ENCODE measurements at places on chromosomes 4 and X.
A peak's percentile ranks its signal among the peaks of the same experiment; 100 is the strongest.

DNA sequence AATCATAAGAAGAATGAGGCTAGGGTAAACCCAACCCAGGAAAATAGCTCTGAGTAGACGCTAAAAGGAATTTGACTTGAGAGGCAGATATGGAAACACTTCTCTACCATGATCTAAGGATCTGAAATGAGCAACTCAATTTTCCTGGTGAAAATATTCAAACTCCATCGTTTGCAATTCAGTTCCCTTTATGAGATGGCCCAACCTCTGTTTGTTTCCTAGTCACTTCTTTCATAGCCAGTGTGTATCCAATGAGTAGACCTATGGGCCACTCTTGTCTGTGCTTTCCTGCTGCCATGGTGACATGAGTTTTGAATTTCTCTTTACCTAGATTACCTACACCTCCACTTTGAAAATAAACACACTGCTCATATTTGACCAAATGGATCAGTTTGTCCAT is 176.2 kb upstream of the GPRIN3 start:
- no peak for DNase-seq

GRCh38 chr4:40255393-40256281 is 58.8 kb downstream of the RHOH start:
- DNase-seq, result peak; percentile 64

GRCh38 chrX:140501940-140502468 is 2.9 kb downstream of the SOX3 start:
- no peak for DNase-seq

DNA sequence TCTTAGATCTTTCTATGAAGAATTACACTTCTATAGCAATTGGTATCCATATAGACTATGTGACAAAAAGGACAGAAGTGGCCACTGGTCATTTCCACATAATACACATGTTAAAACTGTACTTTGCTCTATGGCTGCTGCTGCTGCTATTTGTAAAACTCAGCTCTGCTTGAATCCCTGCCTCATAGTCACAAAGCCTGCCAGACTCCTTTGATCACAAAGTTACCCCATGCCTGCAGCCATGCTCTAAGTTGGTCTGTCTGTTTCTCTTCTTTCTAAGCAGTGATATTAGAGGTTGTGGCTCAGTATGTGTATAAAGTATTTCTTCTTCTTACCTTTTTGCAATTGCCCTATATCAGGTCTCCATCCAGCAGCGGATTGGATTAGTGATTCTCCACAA is 210.9 kb downstream of the GRID2 start:
- DNase-seq, result no peak

- DNase-seq, result no peak
Measured at GRCh38 chr4:91622925-91623602, 680.7 kb upstream of the GRID2 start.

DNA sequence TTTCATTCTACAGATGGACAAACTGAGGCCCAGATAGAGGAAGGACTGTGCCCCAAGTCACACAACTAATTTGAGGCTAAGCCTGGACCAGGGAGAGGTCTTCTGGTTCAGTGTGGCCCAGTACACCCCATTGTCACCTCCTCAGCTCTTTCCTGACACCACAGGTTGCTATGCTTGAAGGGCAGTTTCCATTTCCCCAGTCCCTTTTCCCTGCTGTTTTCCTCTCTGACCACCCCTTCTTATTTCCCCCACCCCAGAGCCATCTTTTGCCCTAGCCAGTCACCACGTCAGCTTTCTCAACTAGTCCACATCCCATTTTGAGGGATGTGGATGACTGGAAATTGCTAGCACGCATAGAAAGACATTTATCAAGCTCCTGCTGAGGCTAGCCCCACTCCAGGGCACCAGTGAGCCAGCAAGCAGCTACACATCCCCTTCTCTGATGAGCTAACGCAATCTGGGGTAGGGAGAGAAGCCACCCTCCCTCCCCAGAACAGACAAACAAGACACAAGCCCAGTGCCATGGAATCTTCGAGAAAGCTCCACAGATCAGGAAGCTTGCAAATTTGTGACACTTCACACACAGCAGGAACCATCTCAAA is 1.3 kb downstream of the GABRE start:
- no peak for DNase-seq

- DNase-seq, result no peak
Measured at GRCh38 chr4:69156913-69157312, 57.6 kb downstream of the UGT2B11 start.

DNA sequence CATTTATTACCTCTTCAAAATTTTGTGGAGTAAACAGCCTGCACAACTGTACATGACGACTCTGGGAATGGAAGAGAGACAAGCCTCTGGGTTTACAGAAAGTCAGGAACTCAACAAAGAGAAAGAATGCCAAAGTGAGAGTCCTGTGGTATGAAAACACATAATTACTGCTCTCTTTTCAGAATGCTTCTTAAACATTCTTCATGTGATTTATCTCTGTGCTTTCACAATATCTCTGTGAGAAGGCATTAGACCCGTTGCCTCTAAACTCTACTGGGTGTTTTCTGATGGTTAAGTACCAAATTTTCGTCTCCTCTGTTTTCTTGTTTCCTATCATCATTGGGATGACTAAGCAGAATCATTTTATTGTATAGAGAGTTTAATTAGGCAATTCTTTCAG is 966.6 kb upstream of the SLIT2 start:
- DNase-seq, result no peak

DNA sequence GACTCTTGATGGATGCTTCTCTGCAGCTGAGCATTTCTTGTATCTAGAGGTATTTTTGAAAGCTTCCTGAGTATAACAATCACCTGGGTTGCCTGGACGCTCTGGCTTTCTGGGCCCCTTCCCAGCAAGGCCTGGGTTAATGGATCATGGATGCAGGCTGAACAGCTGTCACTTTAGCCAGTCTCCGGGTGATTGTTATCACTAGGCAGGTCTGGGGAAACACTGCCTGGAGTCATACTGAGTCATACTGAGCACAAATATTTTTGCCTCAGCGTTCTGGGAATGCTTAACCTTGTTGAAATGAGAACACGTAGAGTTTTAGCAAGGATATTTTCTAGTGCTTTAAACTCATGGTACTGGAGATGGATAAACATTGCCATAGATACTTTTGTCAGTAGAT is 102.6 kb downstream of the PHEX start:
- DNase-seq, result peak; percentile 41

DNA sequence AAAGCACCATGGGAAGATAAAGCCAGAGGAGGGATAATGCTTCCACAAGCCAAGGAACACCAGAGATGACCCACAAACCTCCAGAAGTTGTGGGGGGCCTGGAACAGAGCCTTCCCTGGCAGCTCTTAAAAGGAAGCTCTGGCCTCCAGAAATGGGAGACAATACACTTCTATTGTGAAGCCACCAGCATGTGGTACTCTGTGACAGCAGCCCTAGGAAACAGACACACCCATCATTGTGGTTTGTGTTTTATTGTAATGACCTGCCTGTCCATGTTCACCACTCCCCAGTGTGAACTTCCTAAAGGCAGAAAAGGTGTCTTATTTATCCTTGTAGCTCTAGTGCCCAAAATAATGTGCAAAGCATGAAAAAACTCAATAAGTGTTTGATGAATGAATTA is 264.1 kb upstream of the GATB start:
- DNase-seq, result no peak

GRCh38 chr4:61200187-61200915 is at the start of gene ADGRL3:
ADGRL3 (plus strand) TSS chr4:61200326.
- DNase-seq, result no peak

GRCh38 chr4:25075129-25075528 is 44.4 kb upstream of the LGI2 start:
- DNase-seq, result no peak

- DNase-seq, result no peak
Measured at GRCh38 chrX:149910178-149910695, 19.1 kb upstream of the HSFX4 start.

DNA sequence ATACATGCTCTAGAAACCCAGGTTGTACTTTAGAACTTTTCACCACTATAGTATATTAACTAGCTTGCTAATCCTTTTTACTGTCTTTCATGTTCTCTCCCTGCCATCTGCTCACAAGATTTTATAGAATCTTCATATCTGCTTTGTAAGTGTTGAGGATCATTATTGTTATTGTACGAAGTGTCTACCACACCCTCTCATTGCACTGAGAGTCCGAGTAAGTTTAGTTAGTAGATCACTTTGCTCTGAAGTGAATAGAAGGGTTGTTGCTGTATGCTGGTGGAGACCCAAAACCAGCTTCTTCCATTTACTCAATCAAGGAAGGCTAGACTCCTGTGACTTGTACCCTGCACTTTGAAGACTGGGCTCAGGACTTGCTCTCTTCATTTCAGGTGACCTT is 17.1 kb downstream of the GAB1 start:
- DNase-seq, result no peak

- DNase-seq, result no peak
Measured at GRCh38 chrX:139762400-139763183, 54.6 kb upstream of the MCF2 start.

- no peak for DNase-seq
Measured at GRCh38 chr4:109128589-109128988, 173.9 kb downstream of the COL25A1 start.

GRCh38 chr4:123412700-123413512 is 16.3 kb downstream of the SPRY1 start:
- no peak for DNase-seq

DNA sequence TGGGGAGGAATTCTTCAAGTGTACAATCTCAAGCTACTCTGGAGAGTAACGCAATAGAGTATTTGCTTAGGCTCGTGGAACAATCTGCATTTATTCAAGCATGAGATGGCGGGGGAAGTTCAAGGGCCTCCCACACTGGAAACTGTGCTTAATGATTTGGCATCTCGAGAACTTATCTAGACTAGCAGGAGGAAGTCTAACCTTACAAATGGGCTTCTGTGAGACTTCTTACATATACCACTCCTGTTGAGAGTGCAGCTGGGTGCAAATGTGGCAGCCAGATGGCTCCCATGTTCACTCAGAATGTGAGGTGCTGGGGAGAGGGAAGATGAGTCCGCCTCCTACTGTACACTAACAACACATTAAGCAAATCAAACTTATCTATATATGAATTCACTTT is 29.3 kb upstream of the PTPN13 start:
- no peak for DNase-seq

DNA sequence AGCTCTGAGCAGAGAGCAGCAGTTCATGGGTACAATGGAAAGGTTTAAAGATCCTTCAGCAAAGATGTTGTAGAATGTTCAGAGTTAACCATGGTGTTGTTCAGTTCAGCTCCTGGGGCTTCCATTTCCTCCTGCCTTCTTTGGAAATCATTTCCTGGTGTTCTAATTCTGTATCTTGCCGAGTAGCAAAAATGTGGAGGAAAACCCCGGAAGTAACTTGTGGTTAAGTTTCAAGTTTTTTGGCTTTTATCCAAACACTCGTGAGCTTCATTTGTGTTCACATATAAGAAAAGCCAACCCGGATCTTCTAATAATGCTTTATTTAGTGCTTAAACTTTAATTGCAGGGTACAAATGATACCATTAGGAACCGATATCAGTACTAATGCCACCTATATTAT is 33.6 kb upstream of the ARX start:
- DNase-seq, result no peak

- no peak for DNase-seq
Measured at GRCh38 chr4:86398187-86398586, 38.3 kb upstream of the MAPK10 start.

- DNase-seq, result peak; percentile 73
Measured at GRCh38 chr4:112636688-112637551, at the start of the genes LARP7 and ZGRF1. LARP7 (plus strand) TSS chr4:112637143; CDS start chr4:112644670, 7,527 bp downstream. ZGRF1 (minus strand) TSS chr4:112636909; CDS start chr4:112633176, 3,733 bp downstream.

DNA sequence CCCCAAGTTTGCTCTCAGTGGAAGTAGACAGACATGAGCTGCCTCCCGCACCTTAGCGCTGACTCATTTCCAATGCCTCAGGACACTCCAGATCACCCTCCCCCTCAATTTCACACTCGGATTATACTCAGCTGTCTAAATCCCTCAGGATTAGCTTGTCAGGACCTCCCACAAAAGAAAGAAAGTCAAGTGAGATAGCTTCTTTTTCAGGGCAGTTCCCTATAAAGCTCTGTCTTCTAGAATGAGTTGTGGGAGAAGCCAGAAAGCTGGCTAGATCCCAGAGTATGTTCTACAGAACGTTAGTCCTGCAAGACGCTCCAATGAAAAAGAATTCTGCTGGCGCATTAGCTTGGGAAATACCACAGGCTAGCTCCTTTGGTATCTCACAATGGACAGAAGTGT is 51.2 kb upstream of the MTNR1A start:
- DNase-seq, result no peak

DNA sequence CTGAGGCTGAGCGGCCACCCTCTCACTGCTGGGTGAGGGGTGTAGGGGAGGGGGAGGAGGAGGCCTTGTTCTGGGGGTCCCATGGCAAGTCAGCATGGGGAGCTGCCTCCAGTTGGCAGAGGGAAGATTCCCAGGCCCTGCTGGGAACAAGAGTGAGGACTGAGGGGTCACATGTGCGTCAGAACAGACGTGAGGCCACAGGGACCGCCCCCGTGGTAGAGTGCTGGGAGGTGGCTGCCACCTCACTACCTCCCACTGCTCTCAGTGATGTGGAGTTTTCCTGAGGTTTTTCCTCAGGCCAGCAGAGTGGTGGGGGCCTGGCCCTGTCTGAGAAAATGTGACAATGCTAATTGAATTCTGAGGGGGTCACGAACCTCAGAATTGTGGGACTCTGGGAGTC is 568 bp downstream of the MAGEC1 start:
- DNase-seq, result no peak

- no peak for DNase-seq
Measured at GRCh38 chr4:138865765-138866164, 149.8 kb upstream of the NOCT start.

- DNase-seq, result no peak
Measured at GRCh38 chr4:14621731-14622463, 380.4 kb upstream of the CPEB2 start.

DNA sequence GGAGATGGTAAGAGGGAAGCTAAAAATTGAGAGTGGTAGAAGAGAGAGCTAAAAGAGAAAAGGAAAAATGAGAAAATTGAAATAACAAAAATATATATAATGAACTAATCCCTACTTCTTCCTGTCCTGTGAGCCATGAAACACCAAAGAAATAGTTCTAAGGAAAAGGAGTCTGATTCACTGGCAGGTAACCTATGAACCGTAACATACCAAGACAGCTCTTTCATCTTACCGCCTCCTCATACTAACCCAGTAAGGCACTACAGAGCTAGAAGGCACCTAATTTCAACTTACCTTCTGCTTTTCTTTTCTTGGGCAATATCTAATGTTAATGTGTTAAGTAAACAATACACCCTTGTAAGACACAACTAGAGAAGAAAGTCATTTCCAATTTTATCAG is 297.7 kb upstream of the DIAPH2 start:
- no peak for DNase-seq

- no peak for DNase-seq
Measured at GRCh38 chr4:104743215-104743653, 248.5 kb upstream of the CXXC4 start.

- DNase-seq, result no peak
Measured at GRCh38 chr4:108355902-108356535, 187.3 kb upstream of the LEF1 start.

GRCh38 chr4:94420356-94420755 is 31.4 kb upstream of the PDLIM5 start:
- DNase-seq, result no peak

GRCh38 chr4:100299046-100299840 is 109.0 kb upstream of the DDIT4L start:
- peak; percentile 24 for DNase-seq

Measured in A549 (cell line).